ENCODE measurements at places on chromosomes 5 and 9.

GRCh38 chr5:29697785-29698414 is 1495.6 kb upstream of the CDH6 start:
- no peak for ATAC-seq

GRCh38 chr5:28328681-28329080 is 1290.3 kb upstream of the CDH9 start:
- no peak for ATAC-seq

GRCh38 chr5:102815540-102816332 is 60.6 kb downstream of the PAM start:
- ATAC-seq: no peak

DNA sequence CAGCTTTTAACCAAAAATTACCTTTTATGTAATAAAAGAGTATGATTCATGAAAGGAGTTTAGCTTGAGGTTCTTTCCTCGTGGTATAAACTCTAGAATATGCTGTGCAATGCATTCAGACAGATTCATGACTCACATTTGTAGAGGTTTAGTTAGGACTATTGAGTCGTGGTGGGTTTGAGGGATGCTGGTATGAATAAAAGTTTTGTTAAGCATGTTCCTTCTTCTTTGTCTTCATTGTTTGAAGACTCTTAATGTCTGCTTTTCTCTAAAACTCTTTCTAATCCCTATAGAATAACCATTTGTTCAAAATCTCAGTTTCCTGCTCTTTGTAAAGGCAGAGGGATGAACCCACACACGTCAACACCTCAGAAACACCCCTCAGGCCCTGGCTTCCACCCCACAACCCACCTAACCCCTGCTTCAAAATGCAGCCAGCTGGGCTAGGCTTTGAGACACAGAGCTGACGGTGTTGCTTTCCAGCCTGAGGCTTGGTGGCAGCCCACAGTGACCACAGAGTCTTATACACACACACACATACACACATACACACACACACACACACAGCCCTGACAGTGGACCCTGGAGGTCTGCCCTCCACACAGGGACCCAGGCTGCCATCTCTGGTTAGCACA is 69.0 kb upstream of the IRX1 start:
- no peak for ATAC-seq

- peak; percentile 46 for ATAC-seq
Measured at GRCh38 chr9:137423514-137424291, 510 bp downstream of the NOXA1 start.
